Fibroblast of skin of scalp (primary cell): ENCODE measurements at places on chromosomes 6 and 20.

- DNase-seq = no peak
These were observed 1217.7 kb downstream of the EPHA7 start for GRCh38 chr6:92201618-92202017.

GRCh38 chr6:162684961-162685360 is 42.6 kb downstream of the PRKN start:
- no peak for DNase-seq

DNA sequence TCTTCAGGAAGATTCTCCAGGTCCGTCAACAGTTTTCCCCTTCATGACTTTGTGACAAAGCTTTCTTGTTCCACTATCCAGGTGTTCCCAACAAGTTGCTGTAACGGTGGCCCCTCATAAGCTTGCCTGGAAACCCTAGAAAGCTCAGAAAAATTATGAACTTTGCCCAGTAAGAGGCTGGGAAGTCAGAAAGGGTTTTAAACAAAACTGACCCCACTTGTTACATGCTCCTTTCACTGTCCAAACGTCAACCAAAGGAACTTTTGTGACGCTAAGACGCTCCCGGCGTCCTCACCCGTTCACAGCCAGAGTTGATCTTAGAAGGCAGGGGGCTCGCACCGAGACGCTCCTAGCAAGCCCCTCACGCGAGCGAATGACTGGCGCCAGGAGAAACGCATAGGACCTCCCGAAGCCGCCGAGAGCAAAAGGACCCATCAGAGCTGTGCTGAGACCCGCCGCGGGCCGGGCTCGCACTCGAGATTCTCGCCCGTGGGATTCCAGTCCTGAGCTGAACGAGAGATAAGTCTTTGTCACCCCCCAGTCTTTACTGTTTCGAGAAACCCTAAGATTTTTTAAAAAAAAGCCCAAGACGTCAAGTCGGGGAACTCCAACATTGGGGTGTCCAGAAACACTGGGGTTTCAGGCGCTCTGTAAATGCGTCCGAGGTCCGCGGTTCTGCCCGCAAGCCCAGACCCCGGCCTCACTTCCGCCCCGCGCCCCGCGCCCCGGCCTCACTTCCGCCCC is 544 bp upstream of the ACAT2 start:
- peak; percentile 17 for DNase-seq

GRCh38 chr20:54456423-54456822 is 19.0 kb upstream of the DOK5 start:
- DNase-seq = no peak

- DNase-seq = peak; percentile 58
These were observed 163.6 kb downstream of the LY86 start for GRCh38 chr6:6752129-6752528.

GRCh38 chr6:21357262-21357661 is 236.3 kb upstream of the SOX4 start:
- no peak for DNase-seq

- peak; percentile 62 for DNase-seq
These were observed 391.9 kb downstream of the CD109 start for GRCh38 chr6:74087899-74088298.

- no peak for DNase-seq
These were observed 158.9 kb downstream of the FNDC1 start for GRCh38 chr6:159328052-159328451.

DNA sequence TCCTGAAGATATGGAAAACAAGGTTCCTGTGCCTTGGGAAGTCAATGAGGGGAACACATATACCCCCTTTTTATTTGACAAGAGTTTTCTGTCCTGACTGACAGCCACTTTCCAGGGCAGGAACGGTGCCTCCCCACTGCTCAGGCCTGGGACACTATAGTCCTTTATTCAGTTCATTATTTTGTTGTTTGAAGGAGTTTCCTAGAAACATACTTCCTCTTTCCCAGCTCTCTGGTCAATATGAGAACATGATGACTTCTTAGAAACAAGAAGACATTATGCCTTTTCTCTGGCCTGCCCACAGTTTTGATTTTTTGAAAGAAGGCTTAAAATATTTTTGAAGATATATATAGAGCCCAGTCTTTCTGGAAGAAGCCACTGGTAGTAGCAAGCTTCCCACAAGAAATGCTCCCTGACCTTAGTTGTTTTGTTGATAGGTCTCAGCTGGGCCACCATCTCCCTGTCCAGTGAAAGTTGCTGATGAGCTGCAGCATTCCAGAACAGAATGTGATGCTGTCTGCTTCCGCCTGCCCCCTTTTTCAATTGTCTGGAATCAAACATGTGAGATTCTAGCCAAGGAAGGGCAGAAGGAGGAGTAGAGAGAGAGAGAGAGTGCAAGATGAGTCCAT is 350.0 kb upstream of the PRND start:
- DNase-seq = no peak

GRCh38 chr6:46967826-46968349 is 46.1 kb upstream of the ADGRF5 start:
- no peak for DNase-seq

DNA sequence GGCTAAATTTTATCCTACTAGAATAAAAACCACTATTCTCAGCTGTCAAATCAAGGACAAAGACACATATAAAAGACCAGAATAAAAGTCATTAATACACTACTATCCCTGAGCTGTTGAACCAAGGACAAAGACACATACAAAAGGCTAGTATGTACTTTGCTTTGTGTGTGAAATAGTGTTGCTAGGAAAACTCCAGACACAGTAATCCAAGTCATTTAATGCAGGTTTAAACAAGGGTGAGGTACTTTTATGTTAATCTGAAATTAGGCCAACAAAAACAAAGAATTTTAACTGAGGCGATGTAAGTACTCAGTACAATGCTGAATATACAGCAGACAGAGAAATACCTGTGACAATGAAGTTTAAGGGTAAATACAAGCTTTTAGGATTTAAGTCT is 18.9 kb downstream of the GCLC start:
- DNase-seq = no peak

- no peak for DNase-seq
These were observed 54.1 kb downstream of the PLAGL1 start for GRCh38 chr6:143953922-143954321.

DNA sequence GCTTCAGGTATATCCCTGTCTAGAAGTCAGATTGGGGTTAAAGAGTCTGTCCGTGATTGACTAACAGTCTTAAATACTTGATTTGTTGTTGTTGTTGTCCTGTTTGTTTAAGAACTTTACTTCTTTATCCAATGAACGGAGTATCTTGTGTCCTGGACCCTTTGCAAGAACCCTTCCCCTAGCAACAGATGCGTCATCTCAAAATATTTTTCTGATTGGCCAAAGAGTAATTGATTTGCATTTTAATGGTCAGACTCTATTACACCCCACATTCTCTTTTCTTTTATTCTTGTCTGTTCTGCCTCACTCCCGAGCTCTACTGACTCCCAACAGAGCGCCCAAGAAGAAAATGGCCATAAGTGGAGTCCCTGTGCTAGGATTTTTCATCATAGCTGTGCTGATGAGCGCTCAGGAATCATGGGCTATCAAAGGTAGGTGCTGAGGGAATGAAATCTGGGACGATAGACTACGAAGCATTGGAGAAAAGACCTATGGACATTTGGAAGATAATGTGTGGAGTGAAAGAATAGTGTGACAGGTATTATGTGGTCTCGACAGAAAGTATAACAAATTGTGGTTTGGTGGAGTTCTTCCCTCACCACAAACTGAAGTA is at the start of gene HLA-DRA:
Gene HLA-DRA (plus strand): TSS at position 286 of the 613 bp plus-strand sequence. CDS start 64 bp downstream, at position 350.
- peak; percentile 39 for DNase-seq

DNA sequence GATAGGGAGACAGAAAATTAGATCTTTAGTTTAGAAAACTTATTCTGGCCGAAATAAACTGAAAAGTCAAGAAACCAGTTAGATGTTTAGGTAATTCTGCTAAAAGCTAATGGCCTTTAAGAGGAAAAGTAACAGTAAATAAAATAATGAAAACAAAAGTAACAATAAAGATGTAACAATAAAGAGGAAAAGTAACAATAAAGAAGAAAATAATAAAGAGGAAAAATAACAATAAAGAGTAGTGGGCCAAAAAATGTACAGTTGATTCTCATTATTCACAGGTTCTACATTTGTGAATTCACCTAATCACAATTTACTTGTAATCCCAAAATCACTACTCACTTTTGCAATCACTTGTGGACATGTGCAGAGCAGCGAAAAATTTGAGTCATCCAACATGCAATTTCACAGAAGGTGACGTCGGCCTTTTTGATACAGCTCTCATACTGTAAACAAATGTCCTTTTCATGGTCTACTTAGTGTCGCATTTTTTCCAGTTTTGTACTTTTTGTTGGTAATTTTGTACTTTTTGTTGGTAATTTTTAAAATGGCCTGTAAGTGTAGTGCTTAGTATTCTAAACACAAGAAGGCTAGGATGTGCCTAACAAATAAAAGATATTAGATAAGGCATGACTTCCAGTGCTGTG is 24.0 kb downstream of the HBS1L start:
- peak; percentile 12 for DNase-seq

DNA sequence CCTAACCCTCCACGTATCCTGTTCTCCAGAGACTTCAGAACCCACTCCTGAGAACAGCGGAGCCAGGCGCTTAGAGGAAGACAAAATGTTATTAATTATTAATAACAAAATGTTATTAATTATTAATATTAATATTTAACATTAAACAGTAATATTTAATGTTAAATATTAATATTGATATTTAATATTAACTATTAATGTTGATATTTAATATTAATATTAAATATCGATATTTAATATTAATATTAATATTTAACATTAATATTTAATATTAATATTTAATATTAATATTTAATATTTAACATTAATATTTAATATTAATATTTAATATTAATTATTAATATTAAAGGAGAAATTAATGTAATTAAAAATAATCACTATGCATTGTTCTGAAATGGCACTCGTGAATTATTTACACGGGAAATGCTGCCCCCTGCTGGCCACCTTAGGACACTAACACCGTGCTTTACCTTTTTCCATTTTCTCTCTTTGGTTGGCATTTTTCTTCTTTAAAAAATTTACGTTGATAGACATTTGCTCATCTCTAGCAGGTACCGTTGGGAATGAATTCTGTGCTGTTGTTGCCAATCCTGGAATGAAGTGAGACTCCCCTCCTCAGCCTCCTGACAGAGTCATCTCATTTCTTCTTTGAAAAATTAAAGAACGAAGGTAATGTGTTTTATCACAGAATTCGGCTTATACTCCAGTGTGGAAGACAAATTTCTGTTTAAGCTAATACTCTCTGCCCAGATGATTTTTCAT is 7.5 kb upstream of the GGTLC1 start:
- peak; percentile 34 for DNase-seq

DNA sequence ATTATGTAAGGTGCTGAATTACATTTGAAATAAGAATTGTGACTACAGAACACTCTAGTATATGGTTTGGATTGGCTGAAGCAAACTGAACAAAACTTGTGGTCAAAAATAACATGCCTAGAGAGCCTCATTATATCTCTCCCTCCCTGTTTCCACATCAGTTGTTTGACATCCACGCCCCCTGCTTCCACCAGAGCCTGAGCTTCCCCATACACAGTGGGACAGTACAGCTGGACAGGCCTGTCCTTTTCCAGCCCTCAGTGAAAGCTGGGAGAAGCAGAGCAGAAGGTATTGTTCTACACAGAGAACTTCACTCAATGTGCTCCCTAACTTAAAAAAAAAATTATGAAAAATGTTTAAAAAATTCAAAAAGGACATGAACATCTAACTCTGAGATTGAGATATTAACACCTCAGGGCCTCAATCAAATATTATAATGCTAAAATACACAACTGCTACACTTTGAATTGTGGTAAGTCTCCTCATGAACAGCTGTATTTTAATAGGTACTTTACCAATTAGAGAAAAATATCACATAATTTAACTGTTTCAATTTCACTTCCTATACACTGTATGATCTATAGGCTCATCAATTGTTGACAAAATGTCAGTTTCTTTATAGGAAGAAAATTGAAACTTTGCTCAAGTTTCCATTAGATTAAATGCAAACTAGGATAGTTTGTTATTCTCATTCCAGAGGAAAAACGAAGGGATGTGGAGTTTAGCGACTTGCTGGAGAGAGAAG is 44.9 kb upstream of the SCML4 start:
- DNase-seq = no peak

DNA sequence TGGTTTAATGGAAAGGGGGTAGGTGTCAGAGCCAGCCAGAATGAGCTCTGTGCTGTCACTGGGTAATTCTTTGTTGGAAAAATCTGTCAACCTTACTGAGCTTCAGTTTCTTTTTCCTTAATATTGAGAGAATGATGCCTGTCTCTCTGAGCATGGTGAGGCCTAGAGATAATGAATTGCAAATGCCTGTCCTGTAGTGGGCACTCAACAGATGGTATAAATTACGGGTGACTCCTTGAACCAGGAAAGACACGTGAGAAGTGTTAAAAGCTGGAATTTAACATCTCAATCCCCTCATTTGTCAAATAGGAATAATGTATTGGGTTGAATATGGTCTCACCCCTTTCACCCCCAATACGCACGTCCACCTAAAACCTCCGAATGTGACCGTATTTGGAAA is 74.9 kb downstream of the ADTRP start:
- DNase-seq = no peak

GRCh38 chr6:26215585-26216358 is 128.5 kb downstream of the HFE start:
- peak; percentile 30 for DNase-seq

GRCh38 chr6:24599686-24600399 is 46.1 kb downstream of the KIAA0319 start:
- no peak for DNase-seq

DNA sequence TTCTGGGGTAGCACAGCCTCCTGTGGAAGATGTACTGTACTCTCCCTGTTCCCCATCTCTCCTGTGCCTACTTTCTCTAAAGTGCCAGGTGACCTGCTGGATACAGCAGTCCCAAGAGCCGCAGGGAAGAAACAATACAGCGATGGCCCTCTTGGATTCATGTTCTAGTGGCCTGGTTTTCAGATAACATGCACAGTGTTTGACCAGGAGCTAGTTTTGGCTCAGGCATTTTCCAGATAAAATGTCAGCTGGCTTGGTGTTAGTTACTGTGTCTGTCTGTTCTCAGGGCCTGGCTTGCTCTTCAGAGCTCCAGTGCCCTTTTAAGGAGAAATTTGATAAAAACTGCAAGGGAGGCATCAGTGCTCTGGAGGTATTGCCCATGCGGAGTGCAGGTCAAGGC is 41.3 kb downstream of the GABRR2 start:
- no peak for DNase-seq

DNA sequence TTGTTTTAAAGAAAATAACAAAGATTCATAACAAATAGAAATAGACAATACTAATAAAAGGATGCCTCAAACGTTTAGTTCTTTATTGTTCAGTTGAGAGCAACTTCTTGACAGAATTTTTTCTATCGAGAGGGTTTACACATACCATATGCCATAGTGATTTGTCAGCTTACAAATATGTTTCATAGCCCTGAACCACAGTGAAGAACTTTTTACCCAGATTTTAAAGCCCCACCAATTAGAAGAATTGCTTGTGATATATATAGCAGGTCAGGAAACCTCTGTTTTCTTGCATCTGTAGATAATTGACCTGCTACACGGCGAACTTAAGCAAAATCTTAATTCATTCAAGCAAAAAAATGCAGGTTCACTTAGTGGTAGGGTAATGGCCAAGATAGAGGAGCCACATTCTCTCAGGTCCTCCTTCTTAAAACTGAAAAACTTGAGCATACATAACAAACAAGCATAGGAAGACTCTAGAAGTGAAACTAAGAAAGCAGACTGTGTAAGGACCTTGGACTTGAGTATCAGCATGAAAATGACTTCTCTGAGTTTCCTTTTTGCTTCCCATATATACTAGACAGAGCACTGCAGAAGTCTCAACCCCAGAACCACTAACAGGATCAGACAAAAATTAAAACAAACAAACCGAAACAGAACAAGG is 39.5 kb downstream of the CRISP1 start:
- DNase-seq = no peak

GRCh38 chr20:34834459-34834893 is 9.0 kb upstream of the NCOA6 start:
- DNase-seq = peak; percentile 49

GRCh38 chr6:125961117-125961516 is 4.5 kb downstream of the HINT3 start:
- DNase-seq = no peak
